ENCODE measurements at places on chromosomes 12 and 14.

- DNase-seq, result no peak
These were observed 67.6 kb downstream of the PLEKHA5 start for GRCh38 chr12:19196959-19197630.

DNA sequence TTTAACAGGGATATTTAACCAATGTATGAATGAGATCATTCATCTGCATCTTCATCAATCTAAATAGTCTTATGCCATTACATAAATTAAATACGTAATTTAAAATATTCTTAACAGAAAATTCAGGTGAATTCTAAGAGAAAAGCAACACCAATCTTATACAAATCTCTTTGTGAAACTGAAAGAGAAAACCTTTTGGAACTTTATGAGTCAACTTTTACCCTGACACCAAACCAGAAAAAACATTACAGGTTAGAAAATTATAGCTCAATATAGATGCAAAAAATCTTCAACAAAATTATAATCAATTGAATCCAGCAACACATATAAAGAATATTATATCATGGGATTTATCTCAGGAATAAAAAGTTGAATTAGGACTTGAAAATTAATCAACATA is 3.4 kb downstream of the GLIPR1L1 start:
- DNase-seq, result no peak

- no peak for DNase-seq
These were observed 7.1 kb downstream of the ARHGDIB start for GRCh38 chr12:14954269-14954668.

DNA sequence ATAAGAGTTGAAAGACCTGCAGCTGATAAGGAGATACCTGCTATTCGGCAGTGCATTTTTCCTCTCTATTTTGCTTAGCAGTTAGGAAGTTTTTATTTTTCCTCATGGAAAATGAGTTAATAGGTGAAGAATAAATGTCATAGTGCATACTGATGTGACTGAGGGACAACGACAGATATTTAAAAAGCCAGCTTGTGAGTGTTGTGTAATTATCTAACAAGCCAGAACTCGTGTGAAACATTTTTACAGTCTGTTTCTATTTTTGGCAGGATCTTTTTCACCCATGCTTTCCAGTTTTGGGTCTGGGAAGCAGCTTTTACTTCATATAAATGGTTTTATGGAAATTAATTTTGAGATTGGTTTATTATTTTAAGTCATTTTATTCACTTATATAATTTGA is 2.9 kb downstream of the FBXO34 start:
- DNase-seq, result no peak

DNA sequence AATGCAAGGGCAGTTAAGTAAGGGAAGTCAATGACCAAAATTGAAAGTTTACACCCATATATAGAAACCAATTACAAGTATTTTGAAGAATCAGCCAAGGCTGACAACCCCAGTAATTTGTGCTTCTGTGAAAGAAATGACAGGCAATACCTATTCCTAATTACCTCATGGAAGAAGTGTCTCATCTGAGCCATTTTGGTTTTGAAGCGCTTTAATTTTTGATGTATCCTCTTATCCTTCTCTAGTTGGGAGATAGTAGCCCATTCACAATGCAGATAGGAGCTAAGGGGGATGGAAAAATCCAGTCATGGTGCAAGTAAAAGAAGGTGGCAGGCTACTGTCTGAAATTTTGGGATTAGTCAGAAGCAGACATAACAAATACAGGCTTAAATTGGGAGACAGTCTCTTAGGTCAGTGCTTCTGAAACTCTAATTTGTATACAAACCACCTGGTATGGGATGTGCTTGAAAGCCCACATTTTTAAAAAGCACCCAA is 30.4 kb upstream of the SUPT16H start:
- DNase-seq, result no peak

DNA sequence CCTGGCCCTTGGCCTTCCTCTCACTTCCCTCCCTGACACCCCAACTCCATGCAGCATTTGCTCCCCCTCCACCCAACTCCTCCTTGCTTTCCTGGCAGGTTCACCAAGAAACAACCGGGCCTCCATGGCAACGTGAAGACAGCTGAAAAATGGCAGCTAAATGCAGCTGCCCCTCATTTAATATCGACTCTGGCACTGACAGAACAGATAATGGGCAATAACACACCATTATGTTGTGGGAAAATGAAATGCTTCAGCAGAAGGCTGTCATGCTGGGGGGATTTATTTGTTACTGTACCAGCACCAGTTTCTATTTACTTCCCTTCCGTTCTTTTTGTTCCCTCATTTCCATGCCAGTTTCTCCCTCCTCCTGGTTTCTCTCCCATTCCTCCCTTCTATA is 440.8 kb downstream of the NRXN3 start:
- no peak for DNase-seq

Measured in right cardiac atrium (tissue), 5 donors.